ENCODE measurements at places on chromosomes 4 and X. TPM values are rescaled to one million over a fixed set of nuclear protein-coding genes. Genes with fewer than 3 reads are reported as not detected.

The MTNR1A gene
- not detected for total RNA-seq

The TMEM184C gene
- 16.1 TPM for total RNA-seq

The CT45A2 gene
- not detected for total RNA-seq

The DGKK gene
- total RNA-seq = not detected

The TMEM164 gene
- 24.3 TPM for total RNA-seq

The NDST3 gene
- total RNA-seq = not detected

The PARM1 gene
- total RNA-seq = not detected

The TLR6 gene
- 6.7 TPM for total RNA-seq

All from T-helper 1 cell treated with Interleukin-12 subunit alpha and Interleukin-12 subunit beta and Interleukin-4 antibody, amounts not matched to agents 30 ng/mL and 1 ng/mL, for 36 hours (primary cell).